ENCODE measurements at places on chromosomes 6 and 20.

- no peak for DNase-seq
Observed at GRCh38 chr6:114886670-114887436, 544.0 kb upstream of the HS3ST5 start.

- DNase-seq, result no peak
Observed at GRCh38 chr6:13457577-13457976, 29.8 kb downstream of the GFOD1 start.

- DNase-seq, result no peak
Observed at GRCh38 chr6:139927236-139927635, 552.8 kb upstream of the CITED2 start.

DNA sequence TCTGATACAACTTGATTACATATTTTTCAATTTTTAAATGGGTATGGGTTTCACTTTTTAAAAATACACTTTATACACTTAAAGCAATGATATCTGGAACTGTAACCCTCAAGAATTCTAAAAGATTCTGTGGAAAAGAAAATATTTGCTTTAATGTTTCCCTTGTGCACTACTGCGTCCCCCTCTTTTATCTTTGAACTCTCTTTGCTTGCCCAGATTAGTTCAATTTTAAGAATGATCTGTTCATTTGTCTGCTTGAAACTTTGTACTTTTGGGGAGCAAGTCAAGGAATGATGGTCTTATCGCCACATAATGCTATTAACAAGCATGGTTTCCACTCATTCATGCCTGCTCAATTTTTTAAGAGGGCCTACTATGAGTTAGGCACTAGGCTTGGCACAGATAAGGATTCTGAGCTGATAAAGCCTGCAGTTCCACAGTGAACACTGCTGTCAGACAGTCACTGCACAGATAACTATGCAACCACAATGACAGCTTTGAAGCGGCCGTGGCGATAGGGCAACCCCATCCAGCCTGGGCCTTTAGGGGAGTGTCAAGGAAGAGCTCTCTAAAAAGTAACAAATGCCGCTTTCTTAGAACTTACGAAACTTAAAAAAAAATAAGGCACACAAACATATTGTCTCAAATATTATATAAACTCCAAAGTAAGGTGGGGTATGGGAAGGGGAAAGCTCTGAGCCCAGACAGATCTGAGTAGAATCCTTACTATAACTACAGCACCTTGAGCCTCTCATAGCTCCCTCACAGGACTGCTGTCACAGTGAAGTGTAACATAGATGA is 29.7 kb downstream of the FYN start:
- DNase-seq, result no peak
